Effector memory CD8-positive, alpha-beta T cell (primary cell): ENCODE measurements at places on chromosomes 12 and 14.
A peak's percentile ranks its signal among the peaks of the same experiment; 100 is the strongest.

DNA sequence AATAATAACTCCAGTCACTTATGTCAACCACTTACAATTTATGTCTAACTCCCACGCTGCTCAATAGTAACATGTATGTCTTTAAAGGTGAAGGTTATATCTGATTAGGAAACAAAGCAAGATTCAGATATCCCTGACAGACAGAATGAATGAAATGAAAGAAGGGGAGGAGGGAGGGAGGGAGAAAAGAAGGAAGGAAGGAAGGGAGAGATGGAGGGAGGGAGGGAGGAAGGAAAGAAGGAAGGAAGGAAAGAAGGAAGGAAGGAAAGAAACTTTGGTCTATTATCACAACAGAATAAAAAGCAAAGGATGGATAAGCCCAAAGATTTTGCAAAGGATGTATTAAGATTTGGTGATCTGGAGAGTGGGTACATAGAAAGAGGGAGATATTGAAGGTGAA lies 433.3 kb downstream of the PRKD1 start:
- no peaks in the 10 kb centered on the region for H3K4me1 ChIP-seq
- no peaks in the 10 kb centered on the region for H3K36me3 ChIP-seq
- no peak for DNase-seq
- H3K27me3 ChIP-seq = no peaks in the 10 kb centered on the region
- H3K4me3 ChIP-seq = no peak overlapping the region

DNA sequence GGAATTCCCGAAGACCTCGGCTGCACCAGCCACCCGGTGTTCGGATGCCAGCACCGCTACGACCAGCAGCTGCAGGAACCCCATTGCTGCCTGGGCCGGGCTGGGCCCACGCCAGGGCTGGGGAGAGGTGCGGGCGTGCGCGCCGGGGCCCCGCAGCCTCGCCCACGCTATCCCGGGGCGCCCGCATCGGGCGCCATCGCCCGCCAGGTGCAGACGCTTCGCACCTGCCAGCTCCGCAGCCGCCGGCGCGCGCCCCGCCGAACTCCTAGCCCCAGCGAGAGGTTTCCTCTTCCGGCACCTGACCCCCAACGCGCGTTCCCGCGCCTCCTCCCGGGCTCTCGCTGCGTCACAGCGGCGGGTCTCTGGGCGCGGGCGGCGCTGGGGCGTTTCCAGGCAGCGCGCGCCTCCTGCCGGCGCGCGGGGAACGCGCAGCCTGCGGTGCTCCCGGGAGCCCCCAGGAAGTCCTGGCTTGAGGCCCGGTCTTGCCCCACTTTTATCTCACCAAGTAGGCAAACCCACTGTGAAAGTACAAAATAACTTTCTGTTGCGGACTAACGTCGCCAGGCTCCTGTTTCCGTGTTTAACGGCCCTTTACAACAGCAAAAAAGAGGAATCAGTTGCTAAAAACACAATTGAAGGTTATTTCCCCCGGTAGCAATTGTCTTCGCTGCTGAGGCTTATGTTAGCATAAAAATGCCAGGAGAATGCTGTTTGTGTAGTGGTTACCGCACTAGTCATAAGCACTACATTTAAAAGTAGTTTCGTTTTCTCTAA lies at the start of gene TM7SF3:
Gene TM7SF3 (minus strand): TSS at position 300 of the 774 bp plus-strand sequence. CDS start 216 bp downstream, at position 84.
- H3K36me3 ChIP-seq = peaks cover 11% of the 10 kb centered on the region
- peaks cover 19% of the 10 kb centered on the region for H3K4me1 ChIP-seq
- DNase-seq = peak; percentile 96
- peak within 1 kb of the TSS; percentile 88 for H3K4me3 ChIP-seq
- no peaks in the 10 kb centered on the region for H3K27me3 ChIP-seq

- H3K36me3 ChIP-seq = no peaks in the 10 kb centered on the region
- no peak overlapping the region for H3K4me3 ChIP-seq
- H3K27me3 ChIP-seq = no peaks in the 10 kb centered on the region
Measured at GRCh38 chr12:74985986-74986319, 223.7 kb downstream of the KCNC2 start.

DNA sequence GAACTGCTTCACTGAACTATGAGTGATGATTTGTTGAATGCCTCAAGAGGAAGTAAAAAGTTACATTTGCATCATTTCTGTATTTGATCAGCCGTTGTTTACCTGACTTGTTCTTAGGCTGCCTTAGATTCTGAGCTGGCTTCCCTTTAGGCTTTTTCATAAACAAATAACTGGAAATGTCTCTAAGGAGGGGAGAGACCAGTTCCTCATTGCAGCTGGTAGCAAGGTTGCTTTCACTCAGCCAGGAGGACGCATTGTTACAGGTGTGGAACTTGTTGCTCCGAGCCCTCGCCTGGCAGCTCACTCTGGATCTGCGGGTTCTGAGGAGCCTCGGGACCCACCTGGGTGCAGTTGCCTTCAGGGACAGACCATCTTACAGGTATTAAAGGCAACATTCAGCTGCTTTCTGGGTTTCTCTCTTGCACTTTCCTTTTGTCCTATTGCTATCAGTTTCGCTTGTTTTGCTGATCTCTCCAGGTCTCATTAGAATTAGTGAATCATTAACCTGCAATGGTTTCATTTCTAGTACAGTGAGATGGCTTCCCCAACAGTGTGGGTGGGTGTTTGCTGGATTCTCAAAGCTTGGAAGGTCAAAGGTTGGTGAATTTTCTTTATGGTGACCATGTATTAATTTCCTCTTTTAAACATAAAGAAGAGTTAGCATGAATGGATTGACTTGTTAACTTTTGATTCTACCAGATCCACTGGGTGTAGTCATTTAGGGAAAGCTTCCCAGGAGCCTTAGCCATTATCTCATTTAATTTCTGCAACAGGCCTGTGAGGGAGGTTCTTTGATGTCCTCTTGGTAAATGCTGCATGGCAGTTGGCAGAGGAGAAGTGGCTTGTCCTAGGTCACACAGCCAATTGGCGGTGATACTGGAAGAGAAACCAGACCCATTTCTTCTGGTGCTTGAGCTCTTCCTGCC lies at the start of gene PLEKHG7:
Gene PLEKHG7 (plus strand): TSS at position 236 of the 926 bp plus-strand sequence. CDS start 3,643 bp downstream, outside the sequence.
- no peaks in the 10 kb centered on the region for H3K36me3 ChIP-seq
- no peak within 1 kb of the TSS for H3K4me3 ChIP-seq
- H3K4me1 ChIP-seq = peaks cover 4% of the 10 kb centered on the region
- DNase-seq = no peak
- peaks cover 6% of the 10 kb centered on the region for H3K27me3 ChIP-seq

DNA sequence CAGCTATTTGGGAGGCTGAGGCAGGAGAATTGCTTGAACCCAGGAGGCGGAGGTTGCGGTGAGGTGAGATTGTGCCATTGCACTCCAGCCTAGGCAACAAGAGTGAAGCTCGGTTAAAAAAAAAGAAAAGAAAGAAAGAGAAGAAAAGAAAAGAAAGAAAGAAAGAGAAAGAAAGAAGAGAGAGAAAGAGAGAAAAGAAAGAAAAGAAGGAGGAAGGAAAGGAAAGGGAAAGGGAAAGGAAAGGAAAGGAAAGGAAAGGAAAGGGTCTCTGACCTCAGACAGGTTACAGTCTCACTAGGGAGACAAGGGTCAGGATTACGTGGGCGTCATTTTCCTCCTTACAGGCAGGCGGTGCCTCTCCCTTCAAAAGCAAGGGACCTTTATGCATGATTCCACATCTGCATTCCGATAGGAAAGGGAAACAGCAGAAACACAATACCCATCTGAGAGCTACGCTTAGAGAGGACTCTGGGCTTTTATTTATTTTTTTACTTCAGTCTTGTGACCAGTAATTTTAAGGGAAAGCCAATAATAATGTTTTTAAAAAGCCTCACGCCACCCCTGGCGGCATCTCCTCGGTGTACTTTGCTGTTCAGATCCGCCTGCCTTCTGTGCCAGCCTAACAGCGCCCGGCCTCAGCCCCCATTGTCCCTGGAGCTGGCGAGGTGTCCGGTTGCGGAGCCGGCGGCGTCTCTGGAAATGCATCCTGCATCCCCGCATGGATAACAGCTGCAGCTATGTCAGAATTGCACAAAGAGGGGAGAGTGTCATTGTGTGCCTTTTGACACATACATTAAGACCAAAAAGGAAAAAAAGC lies 945 bp upstream of the HIP1R start:
- H3K4me3 ChIP-seq = peak overlapping the region; percentile 92
- H3K27me3 ChIP-seq = peaks cover 5% of the 10 kb centered on the region
- peak overlapping the region; percentile 87 for H3K27ac ChIP-seq
- no peak for DNase-seq
